ENCODE measurements at places on chromosomes 7 and 10. TPM values are rescaled to one million over a fixed set of nuclear protein-coding genes. Genes with fewer than 3 reads are reported as not detected.

NEBL gene
- 2.2 TPM for total RNA-seq

GRM3 gene
- total RNA-seq: 0.11 TPM

MYH16 gene
- total RNA-seq: 0.87 TPM

NRG3 gene
- 0.16 TPM for total RNA-seq

DENND2A gene
- 8.3 TPM for total RNA-seq

GSTO2 gene
- 1.4 TPM for total RNA-seq

ANXA8L1 gene
- not detected for total RNA-seq
